Neuronal stem cell (in vitro differentiated cells): ENCODE measurements at places on chromosomes 2 and 18.
A peak's percentile ranks its signal among the peaks of the same experiment; 100 is the strongest.

DNA sequence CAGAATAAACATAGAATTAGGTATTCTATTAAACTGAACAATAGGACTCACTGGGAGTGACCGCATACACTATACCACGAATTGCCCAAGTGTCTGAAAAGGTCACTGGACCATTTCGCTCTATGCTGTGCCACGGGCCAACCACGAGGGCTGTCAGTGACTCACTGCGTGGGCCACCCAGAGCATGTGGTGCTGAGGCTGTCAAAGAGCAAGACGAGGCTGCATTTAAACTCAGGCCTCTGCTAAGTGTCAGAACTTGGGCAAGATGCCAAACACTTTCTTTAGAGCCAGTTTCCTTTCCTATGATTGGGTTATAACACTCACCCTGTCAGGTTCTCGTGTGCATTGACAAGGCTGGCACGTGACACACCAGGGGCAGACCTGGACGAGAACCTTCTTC is 97.5 kb downstream of the SH3YL1 start:
- DNase-seq: no peak

DNA sequence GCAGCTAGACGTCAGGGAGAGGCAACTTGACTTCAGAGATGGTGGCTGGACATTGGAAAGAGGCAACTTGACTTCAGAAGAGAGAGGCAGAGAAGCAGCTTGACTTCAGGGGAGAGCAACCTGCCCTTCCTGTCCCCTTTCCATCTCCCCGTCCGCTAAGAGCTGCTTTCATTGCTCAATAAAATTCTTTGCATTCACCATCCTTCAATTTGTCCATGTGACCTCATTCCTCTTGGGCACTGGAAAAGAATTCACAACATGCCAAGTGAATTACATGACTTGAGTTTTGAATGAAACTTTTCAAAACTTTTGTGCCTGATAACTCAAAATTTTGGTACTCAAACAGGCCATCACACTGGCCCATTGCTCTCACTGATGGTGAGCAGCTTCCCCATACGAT is 158.9 kb downstream of the DPP4 start:
- DNase-seq: no peak

- DNase-seq: no peak
These were observed 70.6 kb upstream of the LINC00305 start for GRCh38 chr18:64219517-64219916.

DNA sequence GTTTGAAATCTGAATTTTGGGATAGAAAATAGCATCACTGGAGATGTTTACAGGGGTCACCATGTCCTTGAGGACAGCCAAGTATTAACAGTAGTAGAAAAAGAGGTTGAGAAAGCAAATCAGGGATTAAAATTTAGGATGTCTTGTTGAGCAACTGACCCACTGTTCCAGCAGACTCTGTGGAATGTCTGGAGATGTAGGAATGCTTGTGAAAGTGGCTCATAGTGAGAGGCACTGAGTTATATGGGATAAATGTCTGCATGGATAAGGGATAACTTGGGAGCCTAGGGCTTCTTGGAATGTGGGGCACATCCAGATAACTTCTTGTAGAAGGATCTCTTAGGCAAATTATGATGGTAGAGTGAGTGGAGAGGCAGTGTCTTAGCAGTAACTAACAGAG is 495.0 kb downstream of the TMX3 start:
- no peak for DNase-seq

DNA sequence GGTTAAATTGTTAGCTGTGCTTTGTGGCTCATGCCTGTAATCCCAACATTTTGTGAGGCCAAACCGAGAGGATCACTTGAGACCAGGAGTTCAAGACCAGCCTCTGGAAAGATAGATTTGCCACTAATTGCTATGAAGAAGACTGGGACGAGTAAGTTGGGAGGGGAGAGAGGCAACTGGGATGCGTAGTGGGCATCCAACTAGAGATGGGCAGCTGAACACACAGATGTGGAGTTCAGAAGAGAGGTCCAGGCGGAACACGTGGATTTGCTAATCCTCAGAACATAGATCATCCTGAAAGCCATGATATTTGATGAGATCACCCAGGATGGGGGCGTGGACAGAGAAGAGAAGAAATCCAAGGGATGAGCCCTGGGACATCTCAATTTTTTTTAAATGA is 48.7 kb downstream of the CYP26B1 start:
- DNase-seq: no peak

DNA sequence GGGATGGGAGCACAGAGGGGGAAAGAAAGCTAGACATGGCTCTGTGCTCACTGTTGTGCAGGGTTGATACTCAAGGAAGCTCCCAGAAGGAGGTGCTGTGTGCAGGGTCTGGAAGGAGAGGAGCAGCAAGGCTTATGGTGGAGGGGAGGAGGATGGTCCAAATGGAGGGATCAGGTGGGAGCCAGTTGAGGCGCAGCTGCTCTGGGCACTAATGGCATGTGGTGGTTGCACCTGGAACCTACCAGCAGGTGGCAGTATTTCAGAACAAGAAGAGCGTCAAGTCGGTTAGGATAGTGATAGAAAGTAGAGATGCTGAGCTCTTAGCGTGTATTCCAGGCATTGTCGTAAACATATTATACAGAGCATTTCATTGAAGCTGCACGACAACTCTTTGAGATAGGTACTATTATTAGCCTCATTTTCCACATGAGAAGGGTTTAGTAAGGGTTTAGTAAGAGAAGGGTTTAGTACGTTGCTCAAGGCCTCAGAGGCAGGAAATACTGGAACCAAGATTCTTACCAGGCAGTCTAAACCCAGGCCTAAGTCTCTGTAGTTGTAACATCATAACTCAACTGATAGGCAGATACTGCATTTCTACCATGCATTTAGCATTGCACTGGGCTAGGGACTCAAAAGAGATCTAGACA is 223.7 kb downstream of the CYP26B1 start:
- DNase-seq: peak; percentile 75
